ENCODE measurements at places on chromosomes 1 and 21. TPM values are rescaled to one million over a fixed set of nuclear protein-coding genes. Genes with fewer than 3 reads are reported as not detected.

- DNase-seq: no peak
Observed at GRCh38 chr1:227131193-227131592, 187.1 kb downstream of the CDC42BPA start.

- DNase-seq: no peak
Observed at GRCh38 chr1:110283677-110284076, 55.5 kb upstream of the RBM15 start.

NTNG1 gene
- total RNA-seq: 9.1 TPM

HES2 gene
- total RNA-seq: 5.9 TPM

GRCh38 chr1:50774759-50775351 lies 185.2 kb downstream of the FAF1 start:
- DNase-seq: peak; percentile 32

DNA sequence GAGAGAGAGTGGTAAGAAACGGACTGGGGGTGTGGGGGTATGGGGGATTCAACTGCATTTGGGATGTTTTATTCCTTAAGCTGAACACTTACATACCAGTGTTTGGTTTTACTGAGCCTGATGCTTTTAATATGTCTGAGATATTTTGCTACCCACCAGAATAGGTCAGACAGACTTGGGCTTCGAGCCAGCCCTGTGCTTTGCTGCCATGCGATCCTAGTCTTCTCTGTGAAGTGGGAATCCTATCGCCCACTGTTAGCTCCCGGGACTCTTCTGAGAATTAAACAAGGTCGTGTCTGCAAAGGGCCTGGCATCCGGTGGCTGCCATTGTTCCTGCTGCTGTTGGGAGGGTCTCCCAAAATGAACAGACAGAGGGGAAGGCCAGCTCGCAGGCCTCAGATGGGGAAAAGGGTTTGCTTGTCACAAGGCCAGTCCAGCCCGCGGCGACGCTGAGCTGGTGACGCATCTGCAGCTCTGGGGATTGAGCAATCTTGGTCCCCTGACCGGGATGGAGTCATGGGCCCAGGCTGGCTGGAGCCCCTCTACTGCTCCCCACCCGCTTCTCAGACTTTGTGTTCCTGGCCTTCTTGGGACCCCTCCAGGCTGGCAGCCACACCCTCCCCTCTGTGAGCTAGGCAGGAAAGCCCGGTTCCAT lies 26.9 kb upstream of the ECE1 start:
- DNase-seq: no peak

DNA sequence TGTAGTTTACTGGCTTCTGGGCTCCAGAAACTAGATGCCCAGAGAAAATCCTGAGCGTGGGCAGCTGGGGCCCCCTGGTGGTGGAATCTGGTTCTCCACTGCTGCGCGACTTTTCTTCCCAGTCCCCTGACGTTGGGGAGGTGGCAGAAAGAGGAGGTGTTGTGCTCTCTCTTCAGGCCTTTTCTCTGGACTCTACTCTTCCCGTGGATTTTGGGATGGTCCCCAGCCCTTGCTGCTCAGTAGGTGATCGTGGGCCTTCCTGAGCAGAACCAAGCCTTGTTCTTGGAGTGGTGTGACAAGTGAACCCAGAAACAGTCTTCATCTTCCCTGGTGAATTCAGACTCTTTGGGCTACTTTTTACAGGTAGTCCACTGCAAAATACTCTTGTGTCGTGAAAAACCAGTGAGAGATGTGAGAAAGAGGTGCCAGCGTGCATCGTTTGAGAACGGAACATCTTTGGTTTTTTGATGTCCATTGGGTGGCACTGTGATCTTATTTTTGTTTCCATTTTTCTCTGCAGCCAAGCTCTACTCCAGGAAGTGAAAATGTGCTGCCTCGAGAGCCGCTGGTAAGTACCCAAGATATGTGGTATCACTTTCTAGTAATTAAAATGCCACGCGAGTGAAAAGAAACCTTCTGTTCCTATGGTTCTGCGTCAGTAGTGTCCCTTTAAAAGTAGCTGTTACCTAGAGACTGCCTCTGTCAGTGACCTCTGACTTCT lies 20.2 kb downstream of the PEX14 start:
- peak; percentile 54 for DNase-seq

KLHDC9 gene
- total RNA-seq: not detected

DNA sequence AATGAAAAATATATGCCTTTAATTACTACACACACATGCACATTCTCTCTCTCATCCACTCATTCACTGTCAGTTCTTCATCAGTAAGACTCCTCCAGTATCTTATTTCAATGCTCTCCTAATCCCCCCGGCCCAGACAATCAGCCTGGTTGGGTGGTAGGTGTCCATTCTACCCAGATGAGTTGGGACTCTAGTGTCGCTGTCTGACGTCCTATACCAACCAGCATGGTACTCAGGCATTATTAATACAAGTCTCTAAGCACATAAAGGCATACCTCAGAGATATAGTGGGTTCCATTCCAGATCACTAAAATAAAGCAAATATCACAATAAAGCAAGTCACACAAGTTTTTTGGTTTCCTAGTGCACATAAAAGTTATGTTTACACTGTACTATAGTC lies 19.8 kb downstream of the NRIP1 start:
- DNase-seq: no peak

GRCh38 chr1:87370544-87370943 lies 41.9 kb downstream of the LMO4 start:
- no peak for DNase-seq

GRCh38 chr1:60423146-60423780 lies 349.7 kb upstream of the C1orf87 start:
- no peak for DNase-seq

DNA sequence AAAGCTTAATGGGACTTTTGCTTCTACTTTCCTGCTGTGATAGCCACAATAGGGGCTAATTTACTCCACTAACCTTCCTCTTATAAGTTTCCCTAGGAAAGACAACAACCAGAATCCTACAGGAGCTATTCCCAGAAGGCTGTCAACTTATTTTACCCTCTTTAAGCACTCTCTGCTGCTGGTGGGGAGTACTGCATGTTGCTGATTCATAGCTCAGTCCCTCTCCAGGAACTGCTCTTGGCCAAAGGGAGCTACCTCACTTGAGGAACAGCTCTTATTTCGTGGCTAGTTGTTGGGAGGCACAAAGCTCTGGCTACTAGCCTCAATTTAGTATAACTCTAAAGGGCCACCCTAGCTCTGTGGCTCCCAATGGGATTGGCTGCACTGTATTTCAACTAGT lies 37.2 kb downstream of the ADSS2 start:
- DNase-seq: no peak

- DNase-seq: no peak
Observed at GRCh38 chr21:40714536-40714935, 132.4 kb downstream of the DSCAM start.

AIM2 gene
- total RNA-seq: 0.39 TPM

GFI1 gene
- 1.9 TPM for total RNA-seq

KRTAP11-1 gene
- 25.4 TPM for total RNA-seq

DNA sequence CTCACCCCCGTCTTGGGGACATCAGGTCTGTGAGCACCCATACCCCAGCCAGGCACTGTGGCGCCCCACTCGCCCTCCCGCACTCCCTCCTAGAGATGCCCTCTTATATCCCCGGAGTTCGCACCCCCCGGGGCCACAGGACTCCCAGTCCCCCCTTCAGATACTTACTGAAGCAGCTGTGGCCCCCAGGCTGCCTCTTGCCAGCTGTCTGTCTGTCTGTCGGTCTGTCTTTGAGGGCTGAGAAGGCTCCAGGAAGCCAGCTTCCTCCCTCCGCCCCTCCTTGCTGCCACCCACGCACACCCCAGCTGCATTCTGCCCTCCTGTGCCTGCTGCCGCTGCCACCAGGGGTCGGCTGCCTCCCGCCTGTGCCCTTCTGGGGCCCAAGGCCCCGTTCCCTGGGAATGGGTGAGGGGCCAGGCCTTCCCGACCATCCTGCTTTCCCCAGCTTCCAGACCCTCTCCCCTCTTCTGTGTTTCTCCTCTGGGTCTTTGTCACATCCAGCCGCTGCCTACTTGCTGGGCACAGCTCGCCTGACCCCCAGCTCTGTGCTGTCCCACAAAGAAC lies at the start of gene PTPN7:
Gene PTPN7, minus strand, starts transcription at position 226 of the 564 bp plus-strand sequence. CDS start 1,200 bp downstream, outside the sequence.
- DNase-seq: no peak

GRCh38 chr1:206933333-206933945 lies 11.7 kb upstream of the FCMR start:
- no peak for DNase-seq

DNA sequence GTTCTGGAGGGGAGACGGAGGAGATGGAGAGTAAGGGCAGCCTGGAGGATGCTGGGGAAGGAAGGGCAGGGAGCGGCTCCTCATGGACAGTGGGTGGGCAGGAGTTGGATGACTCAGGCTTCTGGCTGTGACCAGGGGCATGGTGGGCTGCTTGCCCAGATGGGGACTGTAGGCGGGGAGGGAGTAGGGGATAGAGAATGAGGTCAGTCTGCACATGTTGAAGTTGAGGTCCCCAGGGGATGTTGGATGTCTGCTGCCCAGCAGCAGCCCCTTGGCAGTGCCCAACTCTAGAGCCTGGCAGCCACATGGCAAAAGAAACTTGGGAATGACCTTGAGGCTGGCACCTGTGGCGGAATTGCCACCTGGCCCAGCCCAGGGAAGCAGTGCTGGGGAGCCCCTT lies 6.4 kb downstream of the SELENON start:
- DNase-seq: no peak

- no peak for DNase-seq
Observed at GRCh38 chr21:46212721-46213484, 15.7 kb downstream of the LSS start.

DNA sequence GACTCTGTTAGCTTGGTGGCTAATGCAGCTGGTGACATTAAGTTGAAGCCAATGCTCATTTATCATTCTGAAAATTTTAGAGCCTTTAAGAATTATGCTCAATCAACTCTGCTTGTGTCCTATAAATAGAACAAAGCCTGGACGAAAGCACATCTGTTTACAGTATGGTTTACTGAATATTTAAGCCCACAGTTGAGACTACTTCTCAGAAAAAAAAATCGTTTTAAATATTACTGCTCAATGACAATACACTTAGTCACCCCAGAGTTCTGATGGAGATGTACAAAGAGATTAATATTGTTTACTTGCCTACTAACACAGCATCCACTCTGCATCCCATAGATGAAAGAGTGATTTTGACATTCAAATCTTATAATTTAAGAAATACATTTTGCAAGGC lies 79.6 kb downstream of the NEGR1 start:
- no peak for DNase-seq

AXDND1 gene
- total RNA-seq: 0.99 TPM

GRCh38 chr1:182845379-182845778 lies 6.2 kb downstream of the DHX9 start:
- DNase-seq: no peak

DNA sequence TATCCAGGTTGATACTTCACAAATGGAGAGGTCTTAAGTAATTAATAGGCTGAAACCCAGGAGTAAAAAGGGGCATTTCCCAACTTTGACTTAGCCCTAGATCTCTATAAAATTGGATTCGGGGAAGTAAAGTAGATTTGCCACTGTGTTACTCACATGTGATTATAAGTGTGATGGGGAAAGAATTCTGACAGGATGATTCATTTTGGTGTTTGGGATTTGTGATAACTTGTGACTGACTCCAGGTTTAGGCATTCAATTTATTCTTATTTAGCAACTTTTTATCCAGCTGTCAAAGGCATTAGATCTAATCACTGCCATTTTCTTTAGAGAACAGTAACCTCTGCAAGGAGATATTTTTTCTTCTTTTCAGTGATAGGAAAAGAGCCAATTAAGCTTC lies 175.5 kb downstream of the ASTN1 start:
- DNase-seq: no peak

KANK4 gene
- 10.1 TPM for total RNA-seq

RGSL1 gene
- total RNA-seq: not detected

DNA sequence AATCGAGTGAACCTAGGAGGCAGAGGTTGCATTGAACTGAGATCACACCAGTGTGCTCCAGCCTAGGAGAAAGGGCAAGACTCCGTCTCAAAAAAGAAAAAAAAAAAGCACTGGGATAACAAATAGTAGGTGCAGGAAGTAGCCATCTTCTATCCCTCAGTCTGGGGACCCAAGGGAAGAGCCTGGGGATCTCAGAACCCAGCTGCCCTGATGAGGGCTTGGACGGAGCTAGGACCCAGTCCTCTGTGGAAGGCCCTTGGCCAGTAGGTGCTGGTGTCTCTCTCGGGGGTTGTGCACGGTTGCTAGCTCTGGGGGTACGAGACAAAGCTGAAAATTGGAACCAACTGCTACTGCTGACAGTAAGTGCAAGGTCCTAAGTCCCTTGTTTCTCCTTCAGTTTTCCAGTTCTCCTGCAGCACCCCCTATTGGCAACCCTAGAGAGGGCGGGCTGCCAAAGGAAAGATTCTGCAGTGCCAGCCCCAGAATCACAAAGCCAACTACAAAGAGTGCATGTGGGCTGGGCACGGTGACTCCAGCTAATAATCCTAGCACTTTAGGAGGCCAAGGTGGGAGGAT lies 57.6 kb upstream of the KIF1B start:
- no peak for DNase-seq

- no peak for DNase-seq
Observed at GRCh38 chr1:162985816-162986435, 83.2 kb upstream of the RGS4 start.
